Stimulated activated CD8-positive, alpha-beta memory T cell treated with anti-CD3 and anti-CD28 coated beads, Interleukin-7, amount 100 ng/mL, for 24 hours (primary cell): ENCODE measurements at places on chromosomes 6 and 20.
A peak's percentile ranks its signal among the peaks of the same experiment; 100 is the strongest.

DNA sequence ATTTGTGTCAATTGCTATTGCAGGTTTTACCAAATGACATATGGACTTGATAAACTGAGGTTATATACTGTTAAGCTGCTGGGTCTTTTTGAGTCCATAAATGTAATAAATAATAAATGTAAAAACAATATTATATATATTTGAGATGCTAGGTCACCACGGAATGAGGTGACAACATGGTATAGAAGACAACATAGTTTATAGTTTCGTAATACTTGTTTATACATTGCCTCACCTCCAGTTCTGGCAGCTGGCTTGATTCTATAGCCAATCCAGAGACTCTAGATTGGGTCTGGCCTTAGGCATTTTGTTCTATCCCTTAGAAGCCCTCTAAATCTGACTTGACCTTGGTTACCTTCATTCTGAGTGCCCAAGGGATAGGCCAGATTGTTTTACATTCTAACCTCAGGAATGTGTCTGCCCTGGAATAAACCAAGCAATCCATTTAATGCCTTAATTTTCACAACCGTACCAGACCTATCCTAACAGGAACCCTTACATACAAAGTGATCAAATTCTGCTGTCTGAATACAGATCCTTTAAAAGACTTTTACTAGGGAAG, 61.5 kb upstream of the STXBP5 start:
- no peak for DNase-seq

DNA sequence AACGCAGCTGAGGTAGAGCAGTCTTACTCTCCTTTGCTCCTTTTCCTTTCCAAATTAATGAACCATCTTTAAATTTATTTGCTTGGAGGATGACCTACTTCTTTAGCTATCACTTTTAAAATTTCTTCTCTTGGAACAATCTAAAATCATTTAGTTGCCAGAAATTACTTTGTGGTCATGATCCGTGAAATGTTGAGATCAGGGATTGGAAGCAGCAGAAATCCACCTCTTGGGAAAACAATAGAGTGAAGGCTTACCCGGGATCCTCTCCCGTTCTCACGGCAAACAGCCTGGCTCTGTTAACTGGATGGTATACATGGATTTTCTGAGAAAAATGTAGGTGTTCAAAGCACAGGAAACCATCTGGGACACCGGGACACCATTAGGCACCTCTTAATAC, 7.7 kb downstream of the AKAP12 start:
- DNase-seq: no peak

GRCh38 chr6:103273048-103273447, 1586.7 kb downstream of the HACE1 start:
- no peak for DNase-seq

DNA sequence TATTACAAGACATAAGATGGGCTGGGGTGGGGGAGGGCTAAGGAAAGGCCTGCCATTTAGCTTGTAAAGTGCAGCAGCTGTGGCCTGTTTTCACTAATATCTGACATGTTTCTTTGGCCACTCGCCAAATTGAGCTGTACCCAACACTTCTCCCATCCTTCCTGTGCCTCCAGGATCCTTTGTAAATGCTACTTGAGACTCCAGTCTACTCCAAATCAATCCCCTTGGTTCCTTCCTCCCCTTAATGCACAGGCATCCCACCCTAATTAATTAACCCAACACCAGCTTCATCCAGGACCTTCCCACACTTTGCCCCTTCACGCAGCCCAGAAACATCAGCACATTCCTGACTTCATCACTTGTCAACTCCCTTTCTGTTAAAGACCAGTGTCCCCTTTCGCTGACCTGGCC, 55.0 kb upstream of the TCF21 start:
- DNase-seq: no peak

DNA sequence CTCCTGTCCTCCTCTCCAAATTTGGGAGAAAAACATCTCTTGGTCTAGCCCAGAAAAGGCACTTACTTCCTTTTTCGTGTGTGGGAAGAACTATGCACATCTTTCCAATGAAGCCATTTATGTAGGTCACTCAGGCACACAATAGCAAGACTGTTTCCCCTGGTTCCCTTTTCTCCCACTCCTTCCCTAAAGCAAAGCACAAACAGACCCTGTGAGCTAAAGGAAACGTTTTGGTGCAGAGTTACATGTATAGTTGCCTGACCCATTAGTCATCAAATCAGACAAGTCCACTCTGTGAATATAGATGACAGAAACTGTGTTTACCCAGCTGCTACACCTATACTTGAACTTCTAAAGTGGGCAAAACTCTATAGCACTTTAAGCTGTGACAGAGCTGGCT, 474.6 kb downstream of the COL12A1 start:
- DNase-seq: no peak

GRCh38 chr6:154907291-154907690, 87.8 kb upstream of the TIAM2 start:
- DNase-seq: no peak

- peak; percentile 20 for DNase-seq
These were observed 15.8 kb downstream of the AARS2 start for GRCh38 chr6:44297063-44298038.

- no peak for DNase-seq
These were observed 12.8 kb downstream of the RBCK1 start for GRCh38 chr20:420721-421574.

- DNase-seq: no peak
These were observed 121.7 kb downstream of the SMOC2 start for GRCh38 chr6:168562576-168563151.

DNA sequence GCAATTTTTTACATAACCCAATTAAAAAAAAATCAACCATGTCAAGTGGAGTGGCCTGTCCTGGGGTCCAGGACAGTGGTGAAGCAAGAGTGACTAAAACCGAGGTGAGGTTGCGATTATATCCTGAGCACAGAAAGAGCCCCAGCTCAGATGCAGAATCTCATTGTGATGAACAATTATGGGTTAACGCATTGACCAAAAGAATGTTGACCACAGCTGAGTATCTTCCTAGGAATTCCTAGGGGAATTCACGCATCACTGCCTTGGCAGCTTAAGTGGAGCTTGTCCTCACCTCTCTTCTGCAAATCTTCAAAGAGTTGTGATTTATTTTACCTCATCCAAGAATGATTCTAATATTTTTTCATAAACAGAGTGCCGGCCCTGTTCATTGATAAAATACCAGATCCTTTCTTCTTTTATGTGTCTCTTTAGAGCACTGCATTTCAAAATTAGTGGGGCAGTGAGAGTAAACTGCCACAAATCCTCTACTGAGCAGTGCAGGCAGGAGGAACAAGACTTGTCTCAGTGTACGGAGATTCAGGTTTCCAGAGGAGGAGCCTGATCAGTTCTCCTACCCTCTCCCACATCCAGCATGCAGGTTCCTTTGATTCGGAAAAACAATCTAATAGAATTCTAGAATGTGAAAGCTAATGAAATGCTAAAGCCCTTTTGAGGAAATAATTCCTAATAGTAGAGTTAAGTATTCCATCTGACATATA, 60.1 kb upstream of the ZNF184 start:
- no peak for DNase-seq

DNA sequence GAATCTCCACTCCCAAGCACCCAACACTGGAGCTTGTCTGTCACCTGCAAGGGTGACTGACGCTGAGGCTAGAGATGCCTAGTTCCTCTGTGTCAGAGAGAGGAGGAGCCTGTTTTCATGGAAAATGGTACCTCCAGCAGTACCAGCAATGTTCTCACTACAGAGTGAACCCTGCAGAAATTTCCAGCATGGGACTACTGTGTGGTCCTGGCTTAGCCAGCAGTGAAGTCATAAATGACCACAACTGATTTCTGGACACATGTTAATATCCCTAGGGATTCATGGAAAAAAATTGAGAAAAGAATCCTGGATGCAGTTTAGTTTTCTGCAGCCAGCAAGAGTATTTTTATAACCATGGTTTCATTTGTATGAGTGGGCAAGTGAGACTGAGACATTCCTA, 468.1 kb downstream of the CD83 start:
- DNase-seq: no peak

DNA sequence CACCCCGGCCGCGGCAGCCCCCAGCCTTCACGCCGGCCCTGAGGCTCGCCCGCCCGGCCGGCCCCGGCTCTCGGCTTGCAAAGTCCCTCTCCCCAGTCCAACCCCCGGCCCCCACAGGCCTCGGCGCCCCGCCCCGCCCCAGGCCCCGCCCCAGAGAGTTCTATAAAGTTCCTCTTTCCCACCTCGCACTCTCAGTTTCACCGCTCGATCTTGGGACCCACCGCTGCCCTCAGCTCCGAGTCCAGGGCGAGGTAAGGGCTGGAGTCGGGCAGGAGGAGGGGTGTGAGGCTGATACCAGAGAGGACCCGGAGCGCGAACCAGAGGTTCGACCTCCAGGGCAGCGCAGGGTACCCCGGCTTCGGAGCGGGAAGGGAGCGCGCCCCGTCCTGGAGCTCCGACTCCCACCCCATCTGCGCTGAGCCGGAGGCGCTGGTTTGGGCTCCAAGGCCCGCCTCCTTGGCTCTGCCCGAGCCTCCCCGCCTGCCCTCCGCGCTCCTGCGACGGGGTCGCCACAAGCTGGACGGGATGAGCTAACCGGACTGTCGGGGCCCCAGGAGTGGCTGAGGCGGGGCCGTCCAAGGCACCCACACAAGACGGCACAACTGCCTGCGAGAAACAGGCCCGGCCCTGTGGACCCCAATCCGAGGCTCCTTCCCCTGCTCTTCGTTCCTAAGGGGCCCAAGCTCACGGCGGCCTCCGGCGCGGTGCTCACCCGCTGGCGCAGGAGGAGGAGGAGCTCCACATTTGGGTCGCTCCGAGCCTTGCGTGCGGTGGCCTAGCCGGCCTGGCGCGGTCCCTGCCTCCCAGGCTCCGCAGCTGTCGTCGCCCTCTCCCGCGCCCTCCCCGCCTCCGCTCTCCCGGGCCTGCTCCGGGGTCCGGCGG, at the start of gene IRF4:
Gene IRF4 (plus strand): TSS at position 194 of the 882 bp plus-strand sequence. CDS start 1,401 bp downstream, outside the sequence.
- DNase-seq: peak; percentile 49

GRCh38 chr20:16539280-16540021, 33.8 kb downstream of the KIF16B start:
- DNase-seq: no peak

GRCh38 chr20:47070176-47070575, 175.5 kb downstream of the EYA2 start:
- DNase-seq: no peak

- no peak for DNase-seq
These were observed 164.9 kb downstream of the SCML4 start for GRCh38 chr6:107658920-107659865.

GRCh38 chr6:13432526-13433184, 54.7 kb downstream of the GFOD1 start:
- DNase-seq: no peak

DNA sequence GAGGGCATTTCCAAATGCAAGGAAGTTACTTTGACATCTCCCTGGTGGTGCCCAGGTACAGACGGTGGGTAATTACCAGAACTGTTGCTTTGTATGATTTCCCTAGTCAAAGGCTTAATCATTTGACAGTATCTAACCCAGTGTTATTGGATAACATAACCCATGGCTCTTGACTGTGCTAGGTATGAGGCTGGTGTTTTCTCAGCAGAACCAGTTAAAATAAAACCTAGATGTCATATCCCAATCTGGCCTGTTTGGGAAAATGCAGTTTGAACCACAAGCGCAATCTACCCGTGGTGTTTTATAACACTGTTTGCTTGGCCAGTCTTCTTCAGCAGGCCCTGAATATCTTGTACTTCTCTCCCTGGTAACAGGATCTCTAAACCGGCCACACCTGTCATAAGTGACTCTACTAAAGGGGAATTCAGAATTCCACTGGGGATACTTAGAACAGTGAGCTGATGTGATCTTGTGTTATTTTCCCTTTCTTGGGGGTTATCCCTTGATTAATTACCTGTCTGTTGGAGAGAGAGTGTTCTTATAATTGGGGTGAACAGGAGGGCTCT, 32.8 kb downstream of the PPP1R14C start:
- DNase-seq: no peak

- DNase-seq: no peak
These were observed 55.4 kb upstream of the RIPOR2 start for GRCh38 chr6:24990944-24991809.

GRCh38 chr6:23245572-23245971, 676.2 kb downstream of the HDGFL1 start:
- no peak for DNase-seq

DNA sequence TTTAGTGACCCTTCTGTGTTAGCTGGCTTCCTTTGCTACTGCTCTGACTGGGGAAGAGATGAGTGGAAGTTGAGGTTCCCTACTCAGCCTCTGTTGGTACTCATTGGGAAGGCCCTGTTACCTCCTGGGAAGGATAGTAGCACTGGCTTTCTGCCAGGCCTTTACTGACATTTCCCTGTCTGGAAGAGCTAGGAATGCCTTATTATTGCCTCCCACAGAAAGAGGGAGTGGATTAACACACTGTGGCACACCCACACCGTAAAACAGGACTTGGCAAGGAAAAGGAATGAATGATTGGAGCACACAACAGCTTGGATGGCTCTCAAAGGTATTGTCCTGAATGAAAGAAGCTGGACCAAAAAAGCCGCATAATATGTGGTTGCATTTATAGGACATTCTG, 12.2 kb downstream of the ZNF831 start:
- DNase-seq: no peak

GRCh38 chr6:34227761-34228421, 8.8 kb upstream of the HMGA1 start:
- no peak for DNase-seq

DNA sequence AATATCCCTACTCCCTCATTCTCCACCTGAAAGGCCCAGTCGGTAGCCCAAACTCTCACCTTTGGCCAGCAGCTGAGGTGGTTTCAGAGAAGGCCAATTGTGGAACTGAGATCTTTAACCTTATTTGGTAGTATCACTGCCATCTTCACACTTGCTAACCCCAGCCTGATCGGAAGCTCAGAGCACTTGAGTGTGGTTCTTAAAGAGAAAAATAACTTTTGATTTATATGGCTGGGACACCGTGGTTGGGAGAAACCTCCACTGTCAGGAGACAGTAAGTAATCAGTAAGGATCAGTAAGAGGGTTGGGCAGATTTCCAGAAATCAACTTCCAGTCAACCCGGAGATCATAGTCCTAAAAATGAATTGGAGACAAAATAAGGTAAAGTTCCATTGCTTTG, 22.8 kb upstream of the PRSS16 start:
- DNase-seq: no peak

DNA sequence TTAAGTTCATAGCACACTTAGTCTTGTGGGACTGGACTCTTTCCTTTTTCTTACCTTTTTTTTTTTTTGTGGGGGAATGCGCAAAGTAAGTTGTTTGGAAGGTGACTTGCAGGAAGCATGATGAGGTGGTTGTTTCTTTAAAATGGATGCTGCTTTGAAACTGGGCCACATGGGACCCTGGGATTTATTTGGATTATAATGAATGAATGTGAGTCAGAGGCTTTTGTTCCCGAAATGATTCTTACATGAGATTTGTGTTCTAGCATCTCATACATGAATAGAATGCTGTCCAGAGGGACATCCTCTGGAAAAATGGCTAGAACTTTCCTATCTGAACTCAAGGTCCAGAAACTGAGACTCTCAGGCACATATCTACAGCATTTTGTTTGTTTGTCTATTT, 236.6 kb upstream of the RNF24 start:
- no peak for DNase-seq

GRCh38 chr6:37210313-37210968, 40.5 kb downstream of the PIM1 start:
- peak; percentile 66 for DNase-seq

- peak; percentile 9 for DNase-seq
These were observed 24.7 kb upstream of the PYGB start for GRCh38 chr20:25223179-25223661.

GRCh38 chr6:12160326-12160725, 129.8 kb upstream of the EDN1 start:
- DNase-seq: no peak
